Activated T-helper 1 cell treated with Interleukin-2 at 50 U/mL for 16 hours (primary cell): ENCODE measurements at places on chromosomes 1 and 21.

DNA sequence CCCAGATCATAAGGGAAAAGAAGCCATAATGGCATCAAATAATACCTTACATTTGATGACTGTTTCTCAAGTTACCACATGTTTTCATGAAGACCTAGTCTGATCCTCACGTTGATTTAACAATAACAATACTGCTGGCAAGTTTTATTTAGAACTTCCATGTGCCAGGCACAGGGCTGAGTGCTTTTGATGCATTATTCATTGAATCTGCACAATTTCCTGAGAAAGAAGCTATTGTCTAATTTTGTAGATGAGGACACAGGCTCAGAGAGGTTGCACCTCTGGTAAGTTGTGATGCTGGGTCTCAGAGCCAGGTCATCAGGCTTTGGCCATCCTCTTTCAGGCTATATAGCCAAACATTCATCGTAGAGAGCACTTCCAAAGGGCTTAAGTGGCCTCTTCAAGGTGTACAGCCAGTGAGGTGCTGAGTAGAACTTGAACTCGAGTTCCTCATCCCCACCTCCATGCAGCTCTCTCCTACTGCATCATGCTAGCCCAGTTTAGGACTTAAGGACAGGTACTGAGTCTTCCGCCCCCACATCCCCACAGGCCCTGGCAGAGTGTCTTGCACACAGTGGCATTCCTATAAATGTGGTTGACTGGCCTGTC, 8.3 kb upstream of the PEF1 start:
- no peak for DNase-seq

DNA sequence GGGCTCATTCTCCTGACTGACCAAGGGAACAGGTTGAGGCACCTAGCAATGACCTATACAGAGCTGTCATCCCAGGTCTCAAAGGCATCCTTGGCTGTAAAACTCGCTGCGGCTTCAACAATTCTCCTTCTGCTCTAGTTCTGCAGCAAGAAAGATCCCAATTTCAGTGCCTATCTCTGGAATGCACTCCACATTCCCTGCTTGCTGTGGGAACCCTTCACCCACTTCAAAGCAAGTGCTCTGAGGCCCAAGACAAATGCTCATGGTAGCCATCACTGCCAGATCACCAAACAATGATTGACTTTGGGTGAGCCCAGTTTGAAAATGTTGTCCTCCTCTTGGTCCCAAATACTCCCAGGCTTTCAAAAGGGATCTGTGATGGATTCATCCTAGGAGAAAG, 37.7 kb upstream of the FMO3 start:
- DNase-seq, result no peak

- no peak for DNase-seq
Observed at GRCh38 chr1:101128211-101128727, 102.7 kb upstream of the DPH5 start.

- no peak for DNase-seq
Observed at GRCh38 chr1:208207388-208208131, 36.6 kb downstream of the PLXNA2 start.

DNA sequence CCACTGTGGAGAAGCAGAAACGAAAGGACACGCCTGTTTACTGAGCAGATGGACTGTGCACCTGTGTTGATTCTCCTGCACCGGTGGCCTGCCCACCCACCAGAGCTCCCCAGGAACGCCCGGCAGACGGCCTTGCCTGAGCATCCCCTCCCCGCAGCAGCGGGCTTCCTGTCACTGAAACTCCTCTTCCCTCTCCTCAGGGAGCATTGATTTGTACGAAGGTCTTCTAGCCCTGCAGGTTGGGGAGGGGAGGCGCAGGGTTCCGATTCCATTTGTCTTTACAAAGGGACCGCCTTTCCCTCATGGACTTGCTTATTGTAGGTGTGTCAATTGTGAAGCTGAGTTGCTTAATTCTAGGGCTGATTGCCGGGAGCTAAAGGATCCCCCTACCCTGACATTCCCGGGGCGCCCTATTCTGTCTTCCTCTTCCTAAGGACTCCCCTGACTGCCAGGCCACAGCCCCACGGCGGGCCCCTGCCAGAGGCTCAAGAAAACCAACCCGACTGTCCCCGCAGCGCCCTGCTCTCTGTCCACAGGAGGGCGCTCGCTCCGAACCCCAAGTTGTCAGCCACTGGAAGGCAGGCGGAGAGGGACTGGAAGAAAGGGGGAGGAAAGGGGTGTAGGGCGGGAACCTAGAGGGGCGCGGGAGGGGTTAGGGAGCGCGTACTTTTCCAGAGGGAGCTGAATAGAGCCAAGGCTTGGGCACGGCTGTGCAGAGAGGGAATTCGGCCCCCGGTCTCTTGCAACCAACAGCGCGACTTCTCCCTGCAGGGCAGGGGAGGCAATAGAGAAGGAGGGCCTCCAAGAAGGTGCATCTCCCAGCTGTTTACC, 2.8 kb downstream of the S100A6 start:
- DNase-seq, result peak; percentile 62
